Stimulated activated CD8-positive, alpha-beta memory T cell treated with anti-CD3 and anti-CD28 coated beads, Interleukin-2, amount 100 ng/mL, for 1 hour (primary cell): ENCODE measurements at places on chromosomes 3 and 15.
A peak's percentile ranks its signal among the peaks of the same experiment; 100 is the strongest.

DNA sequence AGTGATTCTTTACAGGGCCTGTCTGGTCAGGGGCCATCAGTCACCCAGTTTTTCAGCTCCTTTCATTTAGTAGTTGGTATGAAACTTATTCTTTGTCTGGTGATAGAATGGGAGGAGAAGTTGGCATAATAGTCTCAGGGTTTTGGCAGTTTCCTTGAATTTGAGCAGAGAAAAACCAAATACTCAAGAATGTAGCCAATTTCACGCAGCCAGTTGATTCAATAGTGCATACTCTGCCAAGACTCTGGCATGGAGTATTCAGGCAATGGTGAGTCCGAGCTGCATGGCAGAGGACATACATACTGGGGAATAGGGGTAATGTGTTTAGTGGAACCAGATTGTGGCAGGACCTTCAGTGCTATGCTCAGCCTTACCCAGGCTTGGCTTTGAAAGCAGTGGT, 118.3 kb downstream of the GALK2 start:
- DNase-seq = no peak

DNA sequence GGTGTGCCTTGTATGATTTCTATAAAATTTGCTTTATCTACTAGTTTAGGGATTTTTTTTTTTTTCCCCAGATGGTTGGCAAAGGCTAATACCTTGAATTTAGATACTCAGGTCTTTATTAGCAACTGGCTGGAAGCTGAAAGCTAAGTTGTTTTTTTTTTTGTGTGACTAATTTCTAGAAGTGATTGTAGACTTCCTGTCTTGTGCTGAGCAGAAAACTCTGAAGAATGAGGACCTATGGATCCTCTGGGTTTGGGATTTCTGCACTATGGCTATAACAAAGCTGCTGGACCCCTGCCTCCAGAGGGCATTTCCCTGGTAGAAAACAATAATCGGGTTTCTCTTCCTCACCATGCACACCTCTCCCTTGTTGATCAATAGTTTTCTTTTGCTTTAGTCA, 10.0 kb downstream of the ARIH2 start:
- no peak for DNase-seq

- DNase-seq = no peak
These were observed 506.8 kb downstream of the PDCD6IP start for GRCh38 chr3:34305266-34305665.

DNA sequence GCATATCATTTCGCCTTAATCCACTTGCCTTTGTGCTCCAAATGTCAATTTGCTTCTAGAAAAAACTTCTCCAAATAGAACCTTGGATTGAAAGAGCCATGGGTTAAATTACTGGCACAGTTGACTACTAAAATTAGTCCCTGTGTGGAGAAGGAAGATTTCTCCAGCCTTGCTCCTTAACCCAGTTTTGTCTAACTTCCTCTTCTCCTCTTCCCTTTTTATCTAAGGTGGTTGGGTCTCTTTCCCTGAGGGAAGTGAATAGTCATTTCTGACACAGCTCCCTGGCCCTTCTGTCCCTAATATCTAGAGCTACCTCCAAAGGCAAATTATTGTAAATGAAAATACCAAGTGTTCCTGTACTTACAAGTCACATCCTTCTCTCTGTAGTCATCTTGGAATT, 527.9 kb upstream of the TBL1XR1 start:
- no peak for DNase-seq

GRCh38 chr15:82649226-82649999, 2.2 kb upstream of the CPEB1 start:
- DNase-seq = no peak

GRCh38 chr3:122272879-122273278, 52.2 kb upstream of the CSTA start:
- DNase-seq = no peak

DNA sequence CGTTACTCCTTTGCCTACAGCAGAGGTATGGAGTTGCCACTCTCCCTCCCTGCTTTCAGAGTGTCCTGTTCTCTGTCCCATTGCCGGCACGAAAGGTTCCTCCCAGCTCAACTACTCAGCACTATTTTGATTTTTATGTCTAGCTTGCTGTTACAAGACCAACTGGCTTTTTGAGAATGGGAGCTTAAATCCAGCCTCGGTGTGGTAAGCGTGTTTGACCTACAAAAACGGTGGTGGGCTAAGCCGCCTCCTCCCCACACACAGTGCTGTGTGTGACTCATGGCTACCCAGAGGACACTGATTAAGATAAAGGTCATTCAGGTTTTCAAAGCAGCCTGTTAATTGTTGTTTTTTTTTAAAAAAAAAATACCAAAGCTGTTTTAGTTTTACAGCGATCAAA, 64.5 kb downstream of the LRTM1 start:
- DNase-seq = no peak

- no peak for DNase-seq
These were observed 80.2 kb upstream of the ACP3 start for GRCh38 chr3:132236701-132237651.

GRCh38 chr3:195895078-195895860, 13.1 kb downstream of the TNK2 start:
- DNase-seq = peak; percentile 38

DNA sequence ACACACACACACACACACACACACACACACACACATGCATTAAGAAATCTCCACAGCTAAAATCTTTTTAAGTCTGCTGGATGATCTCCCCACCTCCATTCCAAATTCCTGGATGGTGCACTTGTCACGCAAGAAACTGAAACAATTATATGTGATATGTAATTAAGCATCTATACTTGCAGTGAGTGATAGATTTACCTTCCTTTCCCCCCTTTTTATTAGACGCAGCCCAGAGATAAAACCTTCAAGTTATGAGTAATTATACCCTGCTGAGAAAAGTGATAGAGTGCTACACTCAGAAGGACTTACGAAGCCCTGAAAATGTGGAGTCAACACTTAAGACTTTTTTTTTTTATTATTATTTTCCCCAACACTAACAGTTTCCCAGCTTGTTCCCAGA, 255.2 kb downstream of the LSAMP start:
- no peak for DNase-seq

- DNase-seq = no peak
These were observed 246.1 kb downstream of the SHQ1 start for GRCh38 chr3:72601983-72602750.

DNA sequence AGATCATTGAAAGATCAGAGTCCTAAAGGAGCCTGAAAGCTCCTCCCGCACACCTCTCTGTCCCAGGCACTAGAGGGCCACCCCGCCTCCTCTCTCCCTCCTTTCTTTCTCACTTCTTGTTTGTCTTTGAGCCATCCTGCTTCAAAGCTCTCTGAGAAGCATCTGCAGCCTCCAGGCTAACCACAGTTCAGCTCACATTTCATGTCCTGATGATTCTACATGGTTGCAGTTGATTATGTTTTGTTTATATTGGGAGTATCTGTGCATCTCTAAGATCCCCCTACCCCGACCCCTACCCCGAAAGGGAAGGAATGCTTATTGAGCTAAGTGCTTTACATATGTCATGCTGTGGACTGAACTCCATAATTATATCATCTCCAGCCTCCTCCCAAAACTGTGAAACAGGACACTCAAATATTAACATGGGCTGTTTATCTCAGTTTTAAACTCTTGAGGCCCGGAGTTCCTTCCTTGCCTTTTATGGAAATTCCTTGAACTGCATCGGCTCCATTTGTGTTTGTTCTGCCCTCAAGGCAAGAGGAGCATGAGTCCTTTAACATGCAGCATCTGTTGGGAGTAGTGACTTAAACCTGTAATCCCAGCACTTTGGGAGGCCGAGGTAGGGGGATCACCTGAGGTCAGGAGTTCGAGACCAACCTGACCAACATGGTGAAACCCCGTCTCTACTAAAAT, 30.9 kb downstream of the MGLL start:
- DNase-seq = no peak

GRCh38 chr15:48366584-48367312, 35.5 kb downstream of the DUT start:
- no peak for DNase-seq

DNA sequence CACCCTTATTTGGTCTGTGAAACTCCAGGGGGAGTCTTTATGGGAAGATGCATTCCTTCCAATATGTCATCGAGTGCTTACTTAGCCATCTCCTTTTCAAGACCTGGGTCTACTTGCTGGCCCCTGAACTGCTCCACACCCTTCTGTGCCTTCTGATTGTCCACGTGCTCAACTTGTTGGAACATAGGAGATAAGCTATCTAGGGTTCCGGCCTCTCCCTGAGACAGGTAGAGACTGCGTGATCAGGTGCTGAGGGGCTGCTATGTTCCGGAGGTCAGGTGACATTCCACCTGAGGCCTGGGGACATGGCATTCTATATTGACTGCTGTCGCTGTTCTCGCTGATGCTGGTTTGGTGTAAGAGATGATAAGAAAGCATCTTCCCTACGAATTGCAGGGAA, 65.6 kb downstream of the ATP1B3 start:
- DNase-seq = no peak

DNA sequence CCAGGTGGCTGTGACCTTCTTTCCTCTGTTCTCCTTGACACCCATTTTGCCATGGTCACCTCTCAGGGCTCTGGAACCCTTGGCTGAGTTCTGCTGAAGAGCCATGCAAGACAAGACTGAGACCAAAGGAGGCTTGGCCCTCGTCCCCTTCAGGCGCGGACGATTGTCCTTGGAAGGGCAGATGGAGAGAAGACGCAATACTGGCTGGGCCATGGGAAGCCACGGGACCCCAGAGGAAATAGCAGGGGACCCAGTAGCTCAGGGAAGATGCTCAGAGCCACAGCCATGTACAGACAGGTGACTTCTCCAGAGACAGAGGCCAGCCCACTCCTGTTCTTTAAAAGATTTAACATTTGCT, 125.6 kb downstream of the SMAD6 start:
- no peak for DNase-seq

- DNase-seq = no peak
These were observed 6.8 kb upstream of the TRIM69 start for GRCh38 chr15:44729408-44730127.

DNA sequence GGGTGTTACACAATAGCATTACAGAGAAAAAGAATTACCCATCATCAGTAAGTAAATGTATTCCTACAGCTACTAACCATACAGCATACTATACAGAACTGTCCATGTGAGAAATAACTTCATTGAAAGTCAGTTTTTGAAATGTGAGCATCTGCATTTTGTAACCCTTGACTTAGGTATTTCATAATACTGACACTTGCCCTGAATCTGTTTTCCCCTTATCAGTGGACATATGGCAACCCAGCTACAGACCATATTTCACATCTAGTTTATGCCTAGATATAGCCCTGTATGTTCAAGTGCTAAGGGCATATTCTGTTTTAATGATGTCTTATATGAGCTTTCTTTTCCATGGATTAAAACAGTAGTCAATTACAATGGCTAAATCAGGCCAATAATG, 297.6 kb downstream of the TBC1D5 start:
- no peak for DNase-seq

DNA sequence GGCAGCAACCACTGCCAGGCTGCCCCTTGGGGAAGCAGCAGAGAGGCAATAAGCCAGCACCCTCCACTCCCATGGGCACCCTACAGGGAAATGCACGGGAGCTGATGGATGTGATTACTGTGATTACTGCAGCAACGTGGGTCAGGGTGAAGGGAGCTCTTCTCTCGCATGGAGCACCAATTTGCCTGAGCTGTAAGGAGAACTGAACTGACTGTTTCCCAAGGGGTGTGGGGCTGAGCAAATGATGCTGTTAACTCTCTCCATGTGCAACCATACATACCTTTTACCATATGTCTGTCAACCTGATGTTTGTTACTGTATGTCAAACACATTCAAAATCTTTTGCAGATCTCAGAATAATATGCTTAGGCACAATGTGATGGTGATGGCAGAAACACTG, 680.6 kb downstream of the SQOR start:
- no peak for DNase-seq

DNA sequence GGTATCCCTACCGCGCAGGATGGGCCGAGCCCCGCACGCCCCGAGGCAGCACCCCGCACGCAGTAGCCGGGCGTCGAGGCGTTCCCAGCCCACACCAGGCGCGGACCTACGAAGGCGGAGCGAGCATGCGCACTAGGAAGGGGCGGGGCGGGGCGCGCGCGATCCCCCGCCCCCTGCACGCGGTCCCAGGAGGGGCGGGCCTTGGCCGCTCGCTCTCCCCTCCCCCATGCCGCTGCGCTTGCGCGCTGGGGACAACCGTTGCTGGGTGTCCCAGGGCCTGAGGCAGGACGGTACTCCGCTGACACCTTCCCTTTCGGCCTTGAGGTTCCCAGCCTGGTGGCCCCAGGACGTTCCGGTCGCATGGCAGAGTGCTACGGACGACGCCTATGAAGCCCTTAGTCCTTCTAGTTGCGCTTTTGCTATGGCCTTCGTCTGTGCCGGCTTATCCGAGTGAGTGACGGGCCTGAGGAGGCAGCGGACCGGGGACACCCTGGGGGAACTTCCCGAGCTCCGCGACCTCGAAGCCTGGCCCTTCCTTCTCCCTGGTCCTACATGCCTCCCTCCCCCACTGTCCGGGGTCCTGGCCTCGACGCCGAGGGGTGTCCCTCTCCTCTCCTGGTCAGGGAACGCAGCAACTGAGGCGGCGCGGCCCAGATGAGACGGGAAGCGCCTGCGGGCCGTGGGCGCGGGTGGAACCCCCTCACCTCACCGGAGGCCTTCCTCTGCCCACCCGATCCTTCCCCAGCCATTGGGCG, at the start of gene SPESP1:
Gene SPESP1 (plus strand): TSS at position 258 of the 755 bp plus-strand sequence. CDS start 129 bp downstream, at position 387.
- peak; percentile 24 for DNase-seq

DNA sequence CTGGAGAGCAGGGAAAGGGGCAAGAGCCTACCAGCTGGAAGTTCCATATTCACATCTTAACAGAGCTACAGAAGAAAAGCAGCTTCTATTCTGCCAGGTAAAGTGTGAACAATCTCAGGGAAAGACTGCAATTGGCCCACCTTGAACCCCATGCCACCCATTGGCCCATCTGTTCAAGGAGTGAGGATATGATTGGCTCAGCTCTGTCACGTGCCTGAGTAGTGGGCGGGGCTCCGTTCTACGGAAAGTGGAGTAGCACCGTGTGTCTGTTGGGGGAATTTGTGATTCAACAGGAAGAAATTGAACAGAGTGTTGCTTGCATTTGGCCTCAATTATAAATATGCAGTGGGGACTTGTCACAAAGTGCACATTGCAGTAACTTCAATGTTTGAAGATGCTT, 81.8 kb downstream of the MINAR1 start:
- no peak for DNase-seq

DNA sequence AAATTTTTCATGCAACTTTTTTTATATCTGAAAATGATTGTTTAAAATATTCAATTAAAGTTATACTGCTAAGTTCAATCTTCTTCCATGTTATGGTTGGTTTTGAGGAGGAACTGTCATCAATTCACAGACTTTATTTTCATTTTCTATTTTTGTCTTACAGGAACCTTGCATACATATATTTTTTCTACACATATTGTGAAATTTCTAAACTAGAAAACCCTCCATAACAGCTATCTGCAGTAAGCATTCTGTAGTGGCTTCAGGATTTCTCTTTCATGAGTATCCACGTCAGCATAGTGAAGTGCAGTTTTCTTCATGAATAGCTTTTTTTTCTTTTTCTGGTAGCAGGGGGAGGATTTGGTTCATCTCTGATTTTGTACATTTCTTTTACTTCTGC, 48.2 kb downstream of the ATR start:
- DNase-seq = no peak

- DNase-seq = no peak
These were observed 57.1 kb upstream of the STRIT1 start for GRCh38 chr3:155350571-155350970.
